ENCODE measurements at places on chromosomes 2 and 18.

DNA sequence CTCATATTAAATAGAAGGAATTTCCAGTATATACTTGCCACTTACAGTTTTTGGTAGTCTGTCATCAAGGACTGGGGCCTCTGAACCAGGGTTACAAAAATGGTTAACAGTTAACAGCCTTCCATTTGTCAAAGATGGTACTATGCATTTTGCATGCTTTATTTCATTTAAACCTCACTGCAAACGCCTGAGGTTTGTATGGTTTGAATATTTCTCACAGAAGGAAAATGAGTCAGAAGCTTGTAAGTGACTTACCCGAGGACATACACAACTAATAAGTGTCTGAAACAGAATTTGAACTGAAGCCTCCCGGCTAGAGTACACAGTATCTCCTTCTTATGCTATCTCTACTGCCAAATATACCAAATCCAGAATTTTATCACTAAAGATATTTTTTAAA is 1593.5 kb upstream of the ACVR2A start:
- DNase-seq: no peak

DNA sequence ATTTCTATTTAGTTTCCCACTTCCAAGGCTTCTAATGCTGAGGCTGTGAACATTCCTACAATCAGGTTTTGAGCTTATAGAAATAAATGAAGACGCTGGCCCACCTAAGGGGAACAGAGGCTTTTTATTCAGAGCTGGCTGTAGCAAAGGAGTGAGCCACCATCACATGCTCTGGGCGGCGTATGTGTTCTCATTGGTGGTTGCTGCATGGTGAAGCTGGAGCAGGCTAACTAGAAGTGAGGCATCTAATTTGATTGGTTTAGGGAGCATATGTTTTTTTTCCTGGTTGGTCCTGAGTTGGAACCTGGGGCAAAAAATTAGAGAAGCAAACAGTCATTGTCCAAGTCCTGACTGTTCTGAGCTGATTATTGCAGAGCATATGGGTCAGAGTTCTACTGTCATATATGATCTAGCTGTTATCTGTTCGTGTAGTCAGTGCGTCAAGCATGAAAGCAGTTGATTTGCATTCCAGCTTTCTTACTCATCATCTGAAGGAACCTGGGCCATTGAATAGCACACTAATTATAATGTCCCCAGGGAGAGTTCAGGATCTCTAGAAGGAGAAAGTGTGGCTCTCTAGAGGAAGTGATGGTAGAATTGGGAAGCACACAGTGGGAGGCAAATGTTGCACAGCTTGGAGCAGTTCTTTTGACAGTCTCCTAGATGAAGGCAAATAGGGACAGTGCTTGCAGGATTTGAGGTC is 279.6 kb downstream of the PARD3B start:
- no peak for DNase-seq

DNA sequence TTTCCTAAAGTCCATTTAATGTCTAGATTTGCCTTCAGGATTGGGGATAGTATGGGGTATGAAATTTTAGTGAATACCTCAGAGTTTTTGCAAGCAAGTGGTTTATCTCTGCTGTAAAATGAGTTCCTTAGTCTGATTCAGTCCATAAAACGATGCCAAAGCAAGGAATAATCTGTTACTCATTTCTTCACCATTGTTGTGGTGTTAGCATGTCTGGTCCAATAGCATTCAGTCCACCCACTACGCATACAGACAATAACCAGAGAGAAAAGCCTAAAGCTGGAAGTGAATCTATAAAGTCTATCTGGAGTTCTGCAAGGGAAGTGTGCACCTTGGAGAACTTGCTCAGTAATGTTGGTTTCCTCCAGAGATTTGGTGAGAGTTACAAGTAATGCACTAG is 12.9 kb upstream of the DPP4 start:
- no peak for DNase-seq

DNA sequence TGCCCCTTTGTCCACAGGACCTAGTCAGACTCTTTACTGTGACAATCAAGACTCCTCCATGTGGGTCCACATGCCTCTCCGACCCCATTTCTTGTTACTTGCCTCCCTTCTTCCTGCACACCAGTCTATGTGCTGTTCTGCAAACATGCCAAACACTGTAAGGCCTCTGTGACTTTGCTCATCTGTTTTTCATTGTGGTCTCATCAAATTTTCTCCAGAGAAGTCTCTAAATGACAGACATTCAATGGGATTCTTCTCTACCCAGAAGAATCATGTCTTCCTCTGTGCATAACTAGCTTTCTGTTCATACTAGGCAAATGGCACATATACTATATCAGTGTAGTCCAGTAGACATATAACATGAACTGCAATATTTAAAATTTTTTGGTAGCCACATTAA is 43.0 kb upstream of the KCNE4 start:
- DNase-seq: no peak

DNA sequence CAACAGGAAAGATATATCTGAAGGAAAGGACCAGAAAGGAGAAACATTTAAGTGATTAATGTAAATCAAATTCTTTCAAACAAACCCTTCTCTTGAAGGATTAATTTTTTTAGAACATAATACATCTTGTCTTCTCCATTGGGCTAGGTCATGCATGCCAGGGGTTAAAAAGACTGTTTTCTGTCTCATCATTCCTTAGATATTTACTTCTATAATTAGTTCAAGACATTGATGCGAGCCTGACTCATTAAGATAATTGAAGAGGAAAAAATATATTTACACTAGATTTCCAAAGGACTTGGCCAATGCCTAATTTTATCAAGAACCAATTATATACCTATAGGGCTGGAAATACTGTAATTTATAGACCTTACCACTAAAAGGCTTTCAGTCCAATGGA is 166.6 kb upstream of the SETBP1 start:
- no peak for DNase-seq

GRCh38 chr2:190432567-190433231 is 24.5 kb downstream of the MFSD6 start:
- DNase-seq: no peak

Data from SHP77 (cell line).